ENCODE measurements at places on chromosomes 16 and 17.
A peak's percentile ranks its signal among the peaks of the same experiment; 100 is the strongest.

DNA sequence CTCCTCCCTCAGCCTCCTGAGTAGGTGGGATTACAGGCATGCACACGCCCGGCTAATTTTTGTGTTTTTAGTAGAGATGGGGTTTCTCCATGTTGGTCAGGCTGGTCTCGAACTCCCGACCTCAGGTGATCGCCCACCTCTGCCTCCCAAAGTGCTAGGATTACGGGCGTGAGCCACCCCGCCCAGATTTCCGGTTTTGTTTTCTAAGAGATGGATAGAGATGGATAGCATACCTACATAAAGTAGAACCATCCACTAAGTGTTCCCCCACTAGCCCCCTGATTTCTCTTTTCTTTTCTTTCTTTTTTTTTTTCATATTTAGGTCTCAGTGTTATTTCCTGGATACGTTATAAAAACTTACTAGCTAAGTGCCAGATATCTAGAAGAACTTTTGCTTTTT, 2.0 kb downstream of the WSB1 start:
- peak overlapping the region; percentile 89 for H3K4me3 ChIP-seq
- H3K27ac ChIP-seq = peak overlapping the region; percentile 97
- H3K36me3 ChIP-seq = peaks cover 7% of the 10 kb centered on the region
- no peak for DNase-seq

GRCh38 chr16:15494236-15494635, 59.8 kb downstream of the BMERB1 start:
- peaks cover 3% of the 10 kb centered on the region for H3K4me1 ChIP-seq
- H3K27me3 ChIP-seq = no peaks in the 10 kb centered on the region
- H3K36me3 ChIP-seq = no peaks in the 10 kb centered on the region
- H3K4me3 ChIP-seq = no peak overlapping the region
- no peak for DNase-seq

DNA sequence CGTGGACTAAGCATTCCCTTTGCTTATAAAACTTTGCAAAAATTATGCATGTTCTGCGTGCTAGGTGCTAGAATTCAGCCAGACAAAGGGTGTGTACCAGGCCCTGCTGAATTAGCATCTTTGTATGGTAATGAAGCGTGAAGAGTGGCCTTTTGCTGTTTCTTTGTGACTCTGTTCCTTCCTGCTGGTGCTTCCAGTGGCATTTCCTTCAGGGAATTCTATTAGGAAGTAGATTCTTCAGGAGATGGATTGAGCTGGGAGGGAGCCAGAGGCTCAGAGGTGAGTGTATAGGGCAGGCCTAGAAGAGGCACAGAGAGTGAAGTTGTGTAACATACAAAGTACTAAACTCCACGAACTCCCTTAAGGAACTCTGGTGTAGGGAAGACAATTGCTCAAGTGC, 73.9 kb upstream of the ASIC2 start:
- no peak overlapping the region for H3K4me3 ChIP-seq
- DNase-seq = no peak
- no peak overlapping the region for H3K27ac ChIP-seq
- H3K36me3 ChIP-seq = no peaks in the 10 kb centered on the region
- no peaks in the 10 kb centered on the region for H3K27me3 ChIP-seq
- no peaks in the 10 kb centered on the region for H3K4me1 ChIP-seq

- no peak overlapping the region for H3K4me3 ChIP-seq
- H3K36me3 ChIP-seq = peaks cover 28% of the 10 kb centered on the region
- H3K27ac ChIP-seq = peak overlapping the region; percentile 52
- H3K27me3 ChIP-seq = no peaks in the 10 kb centered on the region
Observed at GRCh38 chr16:11016993-11017392, 72.6 kb downstream of the CLEC16A start.

Data from esophagus squamous epithelium (tissue), 5 donors.